ENCODE measurements at places on chromosomes 4 and X. TPM values are rescaled to one million over a fixed set of nuclear protein-coding genes. Genes with fewer than 3 reads are reported as not detected.
A peak's percentile ranks its signal among the peaks of the same experiment; 100 is the strongest.

Gene ARMCX2
- 68.5 TPM for total RNA-seq

DNA sequence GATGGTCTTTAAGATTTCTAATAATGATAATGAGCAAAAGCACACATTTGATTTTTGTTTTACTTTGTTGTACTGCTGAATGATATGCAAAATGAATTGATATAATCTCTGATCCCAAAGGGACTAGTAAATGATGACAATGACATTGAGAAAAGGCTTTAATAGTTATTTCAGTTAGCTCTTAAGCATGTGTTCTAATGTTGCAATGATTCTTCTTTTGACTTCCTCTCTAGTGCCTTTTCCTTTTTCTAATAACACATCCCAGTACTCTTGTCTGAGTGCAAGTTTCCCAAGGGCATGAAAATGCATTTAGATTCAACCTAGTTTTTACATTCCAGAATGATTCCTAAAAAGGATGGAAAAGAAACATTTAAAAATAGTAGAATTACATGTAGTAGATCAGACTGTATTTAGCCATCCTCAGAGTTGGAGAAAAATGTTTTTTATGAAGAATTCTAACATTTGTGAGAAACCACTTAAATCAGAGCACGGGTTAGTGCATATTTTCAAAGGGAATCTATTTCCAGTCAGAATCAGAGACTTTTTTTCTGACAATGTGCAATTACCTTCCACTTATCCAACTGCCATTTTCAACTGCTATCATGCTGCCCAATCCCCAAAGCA, 508.8 kb downstream of the C4orf33 start:
- DNase-seq: no peak

- DNase-seq: no peak
Observed at GRCh38 chrX:1134976-1135375, 77.5 kb downstream of the CRLF2 start.

Gene F9
- total RNA-seq: not detected

DNA sequence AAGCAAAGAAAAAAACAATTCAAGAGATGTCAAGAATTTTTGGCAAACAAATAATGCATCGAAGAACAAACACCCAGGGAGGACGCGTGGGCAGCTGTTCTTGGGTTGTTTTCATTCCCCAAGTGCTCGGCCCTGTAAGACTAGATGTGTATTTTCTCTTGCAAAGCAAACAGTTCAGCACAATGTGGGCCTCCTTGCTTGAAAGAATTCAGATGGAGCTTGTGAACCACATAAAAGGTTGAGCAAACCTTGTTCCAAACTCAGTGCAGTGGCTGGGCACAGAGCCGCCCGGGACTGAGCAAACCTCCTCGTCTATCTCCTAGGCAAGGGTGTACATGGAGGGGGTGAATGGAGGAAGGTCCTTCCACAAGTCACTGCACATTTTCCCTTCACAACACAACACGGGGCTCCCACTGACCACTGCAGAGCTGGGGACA, 82.4 kb downstream of the HTRA3 start:
- peak; percentile 46 for DNase-seq

Gene AWAT2
- under 0.01 TPM for total RNA-seq

GRCh38 chrX:46837558-46838485, 979 bp downstream of the RP2 start:
- DNase-seq: peak; percentile 44

- no peak for DNase-seq
Observed at GRCh38 chrX:148271263-148271662, 229.2 kb upstream of the AFF2 start.

DNA sequence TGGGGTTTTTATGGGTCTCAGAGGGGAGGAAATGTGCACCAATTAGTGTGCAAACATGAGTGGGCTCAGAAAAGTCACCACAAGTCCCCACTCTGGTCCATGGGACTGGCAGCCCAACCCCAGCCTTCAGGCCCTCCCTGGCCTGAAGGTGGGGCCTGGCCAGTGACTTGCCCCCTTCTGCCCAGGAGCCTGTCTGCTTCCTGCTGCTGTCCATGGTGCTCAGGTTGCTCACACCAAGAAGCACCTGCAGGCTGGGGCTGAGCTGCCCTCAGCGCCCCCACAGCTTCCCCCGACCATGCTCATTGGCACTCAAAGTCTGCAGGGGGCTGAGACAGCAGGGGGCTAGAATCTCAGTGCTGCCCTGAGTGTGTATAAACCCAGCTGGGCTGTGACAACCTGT, 30.6 kb upstream of the GC start:
- no peak for DNase-seq

- DNase-seq: no peak
Observed at GRCh38 chr4:83560523-83560922, 24.6 kb downstream of the GPAT3 start.

- DNase-seq: peak; percentile 74
Observed at GRCh38 chr4:140344101-140344500, 29.3 kb upstream of the SCOC start.

DNA sequence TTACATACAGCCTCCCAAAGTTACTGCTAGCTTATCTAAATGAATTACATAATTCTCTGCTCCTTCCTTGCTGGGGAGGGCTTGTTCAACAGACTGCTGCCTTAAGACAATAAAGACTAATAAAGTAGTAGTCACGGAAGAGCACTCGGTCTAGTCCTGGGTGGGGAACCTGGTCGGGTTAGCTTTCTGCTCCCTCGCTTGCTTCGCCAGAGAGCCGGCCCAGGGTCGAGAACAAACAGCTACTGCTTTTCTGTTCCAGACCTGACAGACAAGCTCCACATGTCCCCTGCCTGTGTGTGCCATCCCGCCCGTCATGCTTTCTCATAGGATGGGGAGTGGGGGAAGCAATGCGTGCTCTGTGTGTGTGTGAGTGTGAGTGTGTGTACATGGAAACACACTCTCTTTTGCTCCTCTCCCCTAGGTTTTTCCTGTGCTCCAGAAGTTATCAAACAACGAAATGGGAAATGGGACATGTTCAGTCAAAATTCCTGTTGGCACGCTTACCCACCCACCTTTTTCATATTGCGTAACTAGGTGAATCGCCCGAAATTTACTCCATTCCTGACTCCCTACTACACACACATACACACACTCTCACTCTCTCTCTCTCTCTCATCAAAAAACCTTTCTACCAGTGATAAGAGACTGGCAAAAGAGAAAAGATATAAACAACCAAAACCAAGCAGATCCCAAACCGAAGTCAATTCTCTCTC, 1.3 kb downstream of the NPY1R start:
- no peak for DNase-seq

DNA sequence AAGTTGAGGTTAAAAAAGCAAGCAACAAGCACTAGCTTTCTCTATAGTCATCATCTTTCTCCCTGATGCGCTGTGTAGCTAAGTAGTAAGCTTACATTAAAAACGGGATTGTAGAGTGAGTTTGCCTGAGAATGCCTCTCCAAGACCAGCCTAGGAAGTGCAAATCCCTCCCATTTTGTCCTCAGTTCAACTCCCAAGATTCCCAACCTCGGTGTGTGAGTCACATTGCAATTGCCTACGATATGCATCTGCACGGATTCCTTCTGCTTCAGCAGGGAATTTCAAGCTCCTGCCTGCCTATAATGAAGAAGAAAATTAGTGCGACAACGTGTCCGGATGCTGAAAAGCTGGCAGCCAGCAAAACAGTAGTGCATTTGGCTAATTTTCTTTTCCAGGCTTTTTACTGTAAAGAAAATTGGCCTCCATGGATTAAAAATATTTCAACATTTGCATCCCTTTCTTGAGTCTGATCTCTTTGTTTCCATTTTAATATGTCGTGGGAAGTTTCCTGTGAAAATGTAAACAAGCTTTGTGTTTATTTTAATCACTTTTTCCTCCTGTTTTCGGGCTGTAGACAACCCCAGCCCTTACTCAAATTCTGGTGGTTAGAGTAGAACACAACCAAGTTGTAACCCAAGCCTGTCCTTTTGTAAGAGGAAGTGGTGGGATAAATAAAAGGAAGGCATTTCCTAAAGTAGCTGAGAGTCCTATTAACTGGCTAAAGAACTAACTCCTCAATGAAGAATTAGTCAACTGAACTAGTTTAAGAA, 58.4 kb upstream of the TET2 start:
- DNase-seq: peak; percentile 92

Gene MAGEE2
- total RNA-seq: not detected

DNA sequence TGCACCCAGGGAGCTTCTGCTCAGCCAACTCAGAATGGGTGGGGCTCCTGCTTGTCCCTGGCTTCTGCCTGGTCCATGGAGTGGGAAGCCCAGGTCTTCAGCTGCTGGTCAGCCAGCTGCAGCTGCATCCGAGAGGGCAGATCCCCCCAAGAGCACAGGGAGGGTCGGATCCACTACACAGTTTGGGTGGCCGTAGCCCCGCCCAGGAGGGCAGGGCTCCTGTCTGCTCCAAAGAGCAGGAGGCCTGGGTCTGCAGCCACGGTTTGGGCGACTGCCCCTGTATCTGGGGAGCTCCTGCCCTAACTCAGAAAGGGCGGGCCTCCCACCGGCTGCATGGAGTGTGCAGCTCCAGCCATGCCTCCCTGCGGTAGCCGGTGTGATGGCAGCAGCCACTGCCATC, 169.1 kb downstream of the TEX13A start:
- DNase-seq: no peak

DNA sequence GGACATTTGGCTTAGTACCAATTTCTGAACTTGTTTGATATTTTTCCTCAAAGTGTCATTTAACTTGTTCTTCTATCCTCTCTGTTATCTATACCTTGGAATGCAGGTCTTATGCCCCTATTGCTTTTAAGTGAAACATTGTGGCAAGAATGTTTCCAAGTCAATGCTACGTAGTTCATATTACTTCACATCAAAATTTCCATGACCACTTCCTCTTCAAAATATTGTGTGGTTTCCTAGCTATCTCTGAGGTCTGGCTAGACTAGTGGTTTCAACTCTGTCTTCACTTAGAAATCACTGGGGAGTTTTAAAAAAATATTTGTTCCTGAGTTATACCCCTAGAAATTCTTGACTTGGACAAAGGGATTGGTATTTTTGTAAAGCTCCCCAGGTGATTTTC, 20.2 kb upstream of the RASGEF1B start:
- DNase-seq: no peak

- peak; percentile 46 for DNase-seq
Observed at GRCh38 chr4:153152501-153153338, 51.5 kb upstream of the TRIM2 start.

- no peak for DNase-seq
Observed at GRCh38 chrX:136839196-136839595, 41.3 kb downstream of the RBMX start.

DNA sequence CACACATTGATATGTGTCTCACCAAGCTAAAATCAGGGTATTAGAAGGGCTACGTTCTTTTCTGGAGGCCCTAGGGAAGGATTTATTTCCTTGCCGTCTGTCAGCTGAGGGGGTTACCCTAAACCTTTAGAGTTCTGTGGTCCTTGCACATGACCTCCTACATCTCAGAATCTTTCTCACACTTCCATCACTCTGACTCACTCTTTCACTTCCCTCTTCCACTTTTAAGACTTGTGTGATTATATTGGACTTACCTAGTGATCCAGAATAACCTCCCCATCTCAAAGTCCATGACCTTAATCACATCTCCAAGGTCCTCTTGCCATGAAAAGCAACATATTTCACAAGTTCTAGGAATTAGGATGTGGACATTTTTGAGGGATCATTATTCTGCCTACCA, 53.6 kb upstream of the FUNDC1 start:
- DNase-seq: no peak

Data from fibroblast of the aortic adventitia (primary cell).